ENCODE measurements at places on chromosomes 1 and 21.

DNA sequence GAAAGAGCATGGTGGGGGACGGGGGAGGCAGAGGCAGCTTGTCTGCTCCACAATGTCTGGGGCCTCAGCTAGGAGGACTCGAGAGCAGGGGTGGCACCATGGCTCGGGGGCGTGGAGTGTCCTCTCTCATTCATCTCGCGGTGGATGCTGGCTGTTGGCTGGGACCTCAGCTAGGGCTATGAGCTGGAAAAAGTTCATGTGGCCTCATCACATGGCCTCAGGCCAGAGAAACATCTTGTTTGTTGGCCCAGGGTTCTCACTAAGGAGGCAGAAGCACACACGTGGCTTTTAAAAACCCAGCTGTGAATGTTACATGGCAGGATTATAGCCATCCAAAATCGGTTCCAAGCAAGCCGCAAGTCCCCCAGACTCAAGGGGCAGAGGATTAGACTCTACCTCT, 6.2 kb upstream of the CENPS start:
- DNase-seq = peak; percentile 19

GRCh38 chr1:113192242-113192641, 119.2 kb downstream of the LRIG2 start:
- no peak for DNase-seq

DNA sequence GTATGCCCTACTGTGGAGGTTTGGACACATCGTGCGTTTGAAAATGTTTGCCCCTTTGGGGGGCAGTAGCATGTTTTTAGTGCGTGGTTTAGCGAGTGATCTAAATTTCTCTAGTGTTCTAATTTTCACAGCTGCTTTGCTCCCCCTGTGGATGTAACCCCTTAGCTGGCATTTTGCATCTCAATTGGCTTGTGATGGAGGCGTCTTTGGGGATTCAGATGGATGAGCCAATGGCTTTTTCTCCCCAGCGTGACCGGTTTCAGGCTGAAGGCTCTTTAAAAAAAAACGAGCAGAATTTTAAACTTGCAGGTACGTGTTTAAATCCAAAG, 836 bp downstream of the CDC7 start:
- DNase-seq = no peak

DNA sequence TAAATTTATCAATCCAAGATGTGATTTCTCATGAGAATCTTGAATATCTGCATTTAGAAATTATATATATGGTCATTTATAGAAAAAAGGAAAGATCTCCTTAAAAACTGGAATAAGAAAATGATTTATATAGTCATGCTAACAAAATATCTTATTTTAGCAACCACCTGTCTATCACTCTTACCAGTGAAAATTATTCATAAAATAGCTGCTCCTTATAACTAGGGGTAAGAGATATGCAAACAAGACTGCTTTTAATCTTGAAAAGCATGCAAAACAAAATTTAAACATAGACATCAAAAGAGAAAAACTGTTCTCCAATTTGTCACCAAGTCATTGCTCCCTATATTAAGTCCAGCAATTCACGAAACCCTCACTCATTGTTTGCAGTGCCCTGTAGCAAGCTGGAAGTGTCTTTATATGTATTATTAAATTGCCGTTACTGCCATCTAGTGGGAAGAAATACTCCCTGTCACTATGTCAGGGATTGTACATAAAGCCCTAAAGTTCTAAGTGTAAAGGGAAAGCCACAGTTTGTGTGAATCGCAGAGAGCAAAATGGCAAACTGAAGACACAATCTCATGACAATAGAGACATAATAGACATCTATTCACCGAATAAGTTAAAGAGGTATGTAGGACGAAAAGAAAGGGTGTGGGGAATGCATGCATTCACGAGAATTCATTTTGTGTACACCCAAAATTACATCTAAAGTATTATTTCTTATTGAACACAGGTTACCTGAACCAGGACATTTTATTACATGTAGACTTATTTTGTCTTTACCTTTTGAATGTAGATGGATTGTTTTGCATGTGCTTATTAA, 600.5 kb downstream of the USP25 start:
- DNase-seq = peak; percentile 73

DNA sequence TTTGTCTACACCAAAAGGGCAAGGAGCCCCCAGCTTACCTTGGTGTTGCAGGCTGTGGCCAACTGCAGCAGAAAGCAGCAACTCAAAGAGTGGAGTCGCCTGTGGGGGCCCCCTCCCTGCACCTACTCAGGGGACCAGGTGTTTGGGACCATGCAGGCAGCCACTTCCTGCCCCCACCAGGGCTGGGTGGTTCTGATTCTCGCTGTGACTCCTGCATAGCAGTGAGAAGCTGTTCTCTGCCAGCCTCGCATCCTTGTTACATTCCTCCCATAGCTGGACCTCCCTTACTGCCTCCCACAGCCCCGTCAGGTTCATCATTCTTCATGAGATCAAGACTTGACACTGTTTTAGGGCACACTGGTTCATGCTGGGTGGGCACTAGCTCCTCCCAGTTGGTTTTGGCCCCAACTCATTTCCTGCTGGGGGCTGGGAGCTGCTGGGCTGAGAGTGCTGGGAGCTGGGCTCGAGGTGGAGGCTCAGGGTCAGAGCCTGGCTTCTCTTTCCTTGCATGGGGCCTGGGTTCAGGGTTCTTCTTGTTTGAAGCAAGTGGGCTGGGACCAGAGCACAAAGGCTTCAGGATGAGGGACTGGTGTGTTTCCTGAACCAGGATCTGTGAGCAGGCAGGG, 146.9 kb upstream of the C1orf174 start:
- no peak for DNase-seq

GRCh38 chr1:245317217-245317616, 162.4 kb downstream of the KIF26B start:
- DNase-seq = no peak

DNA sequence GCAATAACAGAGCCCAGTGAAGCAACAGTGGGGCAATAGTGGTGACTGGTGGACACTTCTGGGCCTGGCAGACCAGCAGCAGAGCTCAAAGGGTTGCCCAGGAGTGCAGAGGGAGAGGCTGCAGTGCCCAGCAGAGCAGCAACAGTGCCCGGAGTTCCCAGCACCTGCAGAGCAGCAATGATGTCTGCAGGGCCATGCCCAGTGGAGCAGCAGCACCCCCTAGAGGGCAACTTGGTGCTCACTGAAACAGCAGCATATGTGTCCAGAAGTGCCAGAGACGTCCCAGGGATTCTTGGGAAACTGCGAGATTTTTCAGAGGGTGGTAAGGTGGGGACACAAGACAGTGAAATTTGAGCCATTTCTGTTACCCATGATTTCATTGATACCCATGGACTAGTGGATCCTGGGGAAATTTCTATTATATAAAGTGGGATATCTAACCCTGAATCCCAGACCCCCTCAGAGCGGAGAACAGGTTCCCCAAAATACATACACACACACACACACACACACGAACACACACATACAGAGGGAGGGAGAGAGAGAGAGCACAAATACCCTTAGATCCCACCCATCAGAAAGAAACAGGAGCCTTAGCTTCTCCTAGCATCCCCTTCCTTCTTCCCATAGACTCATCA, 156.9 kb upstream of the GJB5 start:
- peak; percentile 58 for DNase-seq

GRCh38 chr1:72442262-72442661, 159.9 kb upstream of the NEGR1 start:
- peak; percentile 47 for DNase-seq

GRCh38 chr21:45157932-45158331, 83.6 kb downstream of the ADARB1 start:
- DNase-seq = no peak

- DNase-seq = no peak
Measured at GRCh38 chr1:64126581-64126980, 76.8 kb upstream of the UBE2U start.

DNA sequence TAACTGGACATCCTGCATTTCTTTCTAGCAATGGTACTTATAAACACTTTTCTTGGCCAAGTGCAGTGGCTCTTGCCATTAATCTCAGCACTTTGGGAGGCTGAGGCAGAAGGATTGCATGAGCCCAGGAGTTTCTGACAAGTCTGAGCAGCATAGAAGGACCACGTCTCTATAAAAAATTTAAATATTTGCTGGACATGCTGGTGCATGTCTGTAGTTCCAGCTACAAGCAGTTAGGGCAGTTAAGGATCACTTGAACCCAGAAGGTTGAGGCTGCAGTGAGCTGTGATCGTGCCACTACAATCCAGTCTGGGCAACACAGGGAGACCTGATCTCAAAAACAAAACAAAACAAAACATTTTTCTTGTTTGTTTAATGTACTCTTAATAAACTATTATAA, 434.0 kb downstream of the PLA2G4A start:
- no peak for DNase-seq

DNA sequence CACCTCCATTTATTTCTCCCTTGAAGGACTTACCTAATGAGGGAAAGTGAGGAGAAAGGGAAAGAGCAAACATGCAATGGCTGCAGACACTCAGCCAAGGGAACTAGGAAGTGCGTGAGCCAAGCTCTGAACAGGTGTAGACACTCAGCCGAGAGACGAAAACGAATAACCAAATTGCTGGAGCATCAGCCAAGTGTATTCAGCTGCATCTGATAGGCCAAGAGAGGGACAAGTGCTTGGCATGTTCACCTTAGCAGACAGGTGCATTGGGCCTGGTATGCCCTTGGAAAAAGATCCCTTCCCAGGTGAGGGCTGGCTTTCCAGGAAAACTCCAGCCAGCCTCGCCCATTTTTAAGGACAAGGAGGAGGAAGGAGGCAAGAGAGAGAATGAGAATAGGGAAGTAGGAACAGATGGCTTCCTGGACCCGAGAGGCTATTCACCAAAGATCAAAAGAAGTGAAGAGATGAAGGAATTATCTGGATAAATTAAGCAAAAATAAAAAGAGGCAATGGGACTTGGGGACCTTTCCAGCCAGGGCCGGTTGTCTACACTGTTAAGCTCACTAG, 184.7 kb downstream of the TOMM20 start:
- DNase-seq = no peak

DNA sequence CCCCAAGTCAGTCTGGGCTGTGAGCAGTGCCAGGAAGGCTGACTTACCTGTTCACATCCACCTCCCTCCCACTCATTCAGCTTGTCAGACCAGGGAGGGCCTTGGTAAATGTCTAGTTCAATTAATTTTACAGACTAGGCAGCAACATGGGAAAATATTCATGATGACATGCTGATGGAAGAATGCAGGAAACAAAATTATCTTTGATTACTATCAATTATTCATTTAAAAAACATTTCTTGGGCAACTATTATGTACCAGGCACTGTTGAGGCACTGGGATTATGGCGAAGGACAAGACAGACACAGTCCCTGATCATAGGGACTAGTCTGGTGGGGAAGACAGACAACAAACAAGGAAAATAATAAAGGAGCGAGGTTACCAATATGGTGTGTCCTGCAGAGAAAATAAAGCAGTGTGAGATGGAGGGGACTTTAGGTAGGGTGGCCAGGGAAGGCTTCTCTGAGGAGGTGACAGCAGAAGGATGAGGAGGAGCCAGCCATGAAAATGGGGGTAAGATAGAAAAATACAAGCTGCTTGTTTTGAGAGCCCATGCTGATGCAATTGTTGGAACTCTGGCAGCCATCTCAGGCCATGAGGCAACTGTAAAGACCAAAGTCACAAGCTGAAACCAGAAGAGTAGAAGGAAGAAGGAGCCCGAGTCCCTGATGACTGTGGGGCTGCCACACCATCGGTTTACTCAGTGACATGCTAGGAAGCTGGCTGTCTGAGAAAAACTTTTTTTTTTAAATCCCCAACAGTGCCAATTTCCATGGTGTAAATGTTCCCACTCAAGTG, 14.0 kb downstream of the TRIM62 start:
- no peak for DNase-seq

GRCh38 chr1:114345930-114346479, 165.0 kb downstream of the TRIM33 start:
- DNase-seq = no peak

GRCh38 chr21:16395285-16395684, 665.5 kb downstream of the USP25 start:
- no peak for DNase-seq

DNA sequence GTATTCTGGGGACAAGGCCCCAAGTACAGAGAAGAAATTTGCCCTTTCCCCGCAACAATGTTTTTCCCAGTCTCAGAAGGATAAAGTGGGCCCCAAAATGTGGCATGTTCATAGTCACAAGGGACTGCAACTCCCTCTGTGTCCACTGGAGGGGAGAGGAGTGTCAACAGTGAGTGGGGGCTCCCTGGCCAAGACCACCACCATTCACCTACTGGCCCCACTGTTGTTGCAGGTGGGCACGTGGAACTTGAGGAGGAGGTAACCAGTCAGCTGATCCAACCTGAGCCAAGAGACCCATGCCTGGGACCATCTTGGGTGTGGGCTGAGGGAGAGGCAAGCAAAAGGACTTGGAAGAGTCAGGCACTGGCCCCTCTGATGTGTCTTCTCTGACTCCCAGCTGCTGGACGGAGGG, 777 bp downstream of the NUDT17 start:
- peak; percentile 42 for DNase-seq

GRCh38 chr21:34524646-34525601, 12.9 kb upstream of the KCNE1 start:
- DNase-seq = peak; percentile 79

- peak; percentile 55 for DNase-seq
Measured at GRCh38 chr1:218425647-218426342, 80.7 kb downstream of the TGFB2 start.

GRCh38 chr1:18324246-18324645, 156.5 kb upstream of the KLHDC7A start:
- no peak for DNase-seq

DNA sequence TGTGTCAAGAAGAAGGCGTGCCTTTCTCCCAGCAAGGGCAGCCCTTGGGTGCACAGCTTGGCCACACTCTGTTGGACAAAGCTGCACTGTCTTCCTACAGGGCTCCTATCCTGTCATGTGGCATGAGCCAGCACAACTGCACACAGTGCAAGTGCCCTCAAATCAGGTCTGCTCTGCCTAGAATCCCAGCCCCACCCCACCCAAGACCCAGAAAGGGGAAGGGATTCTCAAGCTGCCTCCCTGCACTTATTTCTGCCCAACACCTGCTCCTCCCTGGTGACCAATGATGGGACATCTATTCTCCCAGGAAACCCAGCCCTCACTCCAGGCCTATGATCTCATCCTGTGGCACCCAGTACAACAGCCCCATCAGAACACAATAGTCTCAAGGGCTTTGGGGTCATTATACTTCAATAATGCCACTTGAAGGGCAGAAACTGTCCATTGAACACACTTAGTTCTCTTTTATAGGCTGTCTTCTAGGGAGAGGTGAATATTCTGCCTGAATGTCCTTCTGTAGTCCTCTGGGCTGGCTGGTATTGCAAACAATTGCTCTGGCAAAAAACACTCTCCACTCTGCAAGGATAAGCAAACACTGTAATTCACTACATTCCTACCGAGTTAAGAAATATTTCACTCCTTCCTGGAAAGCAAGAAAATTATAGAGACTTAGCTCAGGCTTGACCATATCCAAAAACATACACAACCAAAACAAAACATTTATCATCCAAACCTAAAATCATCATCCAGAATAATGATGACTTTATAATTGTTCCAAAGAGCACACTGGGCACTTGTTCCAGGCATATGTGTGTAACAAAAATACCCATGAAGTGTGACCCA, 43.1 kb upstream of the IGSF3 start:
- DNase-seq = no peak

GRCh38 chr1:1144122-1144842, 28.4 kb upstream of the C1orf159 start:
- DNase-seq = no peak

GRCh38 chr1:43776043-43776761, 68.9 kb downstream of the ST3GAL3 start:
- DNase-seq = peak; percentile 79

- peak; percentile 93 for DNase-seq
Measured at GRCh38 chr1:3313576-3313950, 140.9 kb upstream of the ARHGEF16 start.
